Hypothalamus (tissue), 51 donors: ENCODE measurements at places on chromosomes 6 and 20.

DNA sequence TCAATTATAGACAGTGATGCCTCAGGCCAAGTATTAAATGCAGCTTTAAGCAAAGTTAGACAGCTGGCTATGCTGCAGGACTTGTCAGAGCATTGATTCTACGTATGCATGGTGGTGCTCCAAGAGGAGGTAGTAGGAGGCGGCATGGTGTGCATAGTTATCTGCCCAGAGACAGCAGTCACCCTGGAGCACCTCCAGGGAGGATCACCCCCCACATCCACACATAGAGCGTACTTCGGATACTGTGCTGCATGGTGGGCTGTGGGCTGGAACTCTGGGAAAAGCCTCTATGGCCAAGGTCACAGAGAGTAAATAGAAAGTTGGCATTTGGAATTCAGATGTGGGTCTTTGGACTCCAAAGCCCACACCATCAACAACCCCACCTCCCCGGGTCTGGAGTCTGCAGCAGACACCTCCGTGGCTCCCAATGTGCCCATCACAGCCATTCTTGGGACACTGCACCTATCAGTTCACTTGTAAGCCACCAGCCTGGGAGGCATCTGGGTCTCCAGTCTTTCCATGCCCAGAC lies 64.5 kb upstream of the STX16 start:
- DNase-seq: no peak

DNA sequence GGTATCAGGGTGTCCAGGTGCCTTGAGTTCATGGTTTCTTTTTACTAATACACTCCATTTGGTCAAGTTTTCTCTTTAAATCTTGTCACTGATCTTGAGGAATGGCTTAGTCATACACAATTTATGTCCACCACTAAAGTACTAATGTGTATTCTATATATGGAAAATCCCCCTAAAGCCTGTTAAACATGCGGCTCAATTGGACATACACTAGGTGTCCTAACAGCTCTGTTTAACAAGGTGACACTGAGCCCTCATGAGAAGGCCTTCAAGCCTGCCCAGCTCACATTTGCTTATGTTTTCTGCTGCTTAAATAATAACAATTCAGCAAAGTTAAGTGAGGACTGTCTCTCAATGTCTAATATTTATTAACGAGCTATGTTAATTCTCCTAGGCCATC lies 31.5 kb downstream of the PDE7B start:
- no peak for DNase-seq

- no peak for DNase-seq
These were observed 490.9 kb upstream of the SOX4 start for GRCh38 chr6:21102624-21103023.

DNA sequence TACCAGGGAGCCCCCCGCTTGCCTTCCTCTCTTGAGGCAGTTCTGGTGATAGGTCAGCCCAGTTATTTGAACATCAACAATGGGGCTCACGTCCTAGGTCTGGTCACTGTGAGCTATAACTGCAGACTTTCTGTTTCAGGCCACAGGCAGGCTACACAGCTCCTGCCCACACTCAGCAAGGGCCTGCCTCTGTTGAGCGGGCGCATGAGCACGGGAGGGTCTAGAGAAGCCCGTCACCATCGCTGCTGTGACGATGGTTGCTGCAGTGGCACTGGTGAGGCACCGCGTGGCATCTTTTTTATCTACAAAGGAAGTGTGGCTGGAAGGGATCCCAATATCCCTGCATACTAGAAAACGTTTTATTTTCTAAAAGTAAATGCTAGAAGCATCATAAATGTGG lies 77.8 kb downstream of the RAMACL start:
- DNase-seq: no peak
